ENCODE measurements at places on chromosomes 13 and 19.

DNA sequence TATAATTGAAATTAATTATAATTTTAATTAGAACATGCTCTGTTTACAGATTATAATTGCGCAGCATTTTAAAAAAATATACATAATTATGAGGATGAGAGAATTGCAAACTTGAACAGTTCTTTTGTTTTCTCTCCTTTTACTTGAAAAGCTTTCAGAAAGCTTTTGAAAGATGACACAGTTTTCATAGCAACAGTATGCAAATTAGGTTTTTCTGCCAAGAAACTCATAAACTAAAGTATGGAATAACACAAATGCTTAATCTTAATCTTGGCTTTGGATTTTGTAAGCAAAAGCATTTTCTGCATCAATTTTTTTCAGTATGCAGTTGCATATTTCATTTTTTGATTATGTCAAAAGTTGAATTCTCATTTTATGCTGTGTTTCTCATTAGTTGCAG lies 32.8 kb upstream of the AKAP11 start:
- DNase-seq = no peak

- DNase-seq = no peak
Observed at GRCh38 chr19:3324405-3324856, 42.0 kb upstream of the NFIC start.

DNA sequence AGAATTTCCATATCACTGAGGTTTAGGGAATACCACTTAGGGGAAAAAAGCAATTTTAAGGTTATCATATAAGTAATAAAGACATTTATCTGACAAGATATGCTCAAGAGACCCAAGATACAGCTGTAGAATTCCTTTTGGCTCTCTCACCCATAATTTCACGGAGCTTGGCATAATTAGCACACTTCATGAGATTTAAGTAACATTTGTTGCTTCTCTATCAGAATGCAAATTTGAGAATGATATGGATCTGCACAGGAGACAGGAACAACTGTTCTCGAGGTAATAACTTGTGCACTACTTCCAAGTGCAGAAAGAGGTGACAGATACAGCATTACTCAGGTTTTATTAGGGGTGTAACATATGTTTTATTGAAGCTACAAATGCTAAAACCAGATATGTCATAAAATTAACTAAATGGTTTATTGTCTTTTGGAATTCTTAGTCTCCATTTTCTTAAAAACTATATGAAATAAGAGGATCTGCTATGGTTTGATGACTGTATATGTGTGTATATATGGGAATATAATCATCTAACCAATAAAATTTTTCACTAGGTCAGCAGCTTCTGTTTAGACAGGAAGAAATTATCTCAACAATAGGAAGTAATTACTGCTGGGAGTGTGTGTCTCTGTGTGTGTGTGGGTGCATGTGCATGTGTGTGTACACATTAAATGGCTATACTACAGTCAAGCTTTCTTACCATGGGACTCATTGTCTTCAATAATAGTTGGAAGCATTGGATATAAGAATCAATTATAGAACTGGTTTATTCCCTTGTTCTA lies 401.3 kb downstream of the PCDH17 start:
- DNase-seq = no peak

- no peak for DNase-seq
Observed at GRCh38 chr19:55489711-55490477, 1.7 kb downstream of the SSC5D start.

DNA sequence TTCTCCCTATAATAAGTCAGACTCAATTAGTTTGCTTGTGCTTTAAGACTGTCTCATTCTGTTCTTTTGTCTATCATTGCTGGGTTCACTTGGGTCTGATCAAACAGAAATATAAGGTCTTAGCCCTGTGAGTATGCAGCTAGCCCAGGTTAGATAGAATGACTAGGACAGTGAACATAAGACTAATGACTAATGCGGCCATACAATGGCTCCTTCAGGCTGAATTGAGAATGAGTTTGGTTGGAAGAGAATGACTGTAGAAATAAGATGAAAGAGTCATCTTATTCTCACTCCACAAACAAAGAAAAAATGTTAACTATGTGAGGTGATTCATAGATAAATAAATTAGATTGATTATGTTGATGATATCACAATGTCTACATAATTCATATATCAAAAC lies 50.1 kb upstream of the OBI1 start:
- no peak for DNase-seq

DNA sequence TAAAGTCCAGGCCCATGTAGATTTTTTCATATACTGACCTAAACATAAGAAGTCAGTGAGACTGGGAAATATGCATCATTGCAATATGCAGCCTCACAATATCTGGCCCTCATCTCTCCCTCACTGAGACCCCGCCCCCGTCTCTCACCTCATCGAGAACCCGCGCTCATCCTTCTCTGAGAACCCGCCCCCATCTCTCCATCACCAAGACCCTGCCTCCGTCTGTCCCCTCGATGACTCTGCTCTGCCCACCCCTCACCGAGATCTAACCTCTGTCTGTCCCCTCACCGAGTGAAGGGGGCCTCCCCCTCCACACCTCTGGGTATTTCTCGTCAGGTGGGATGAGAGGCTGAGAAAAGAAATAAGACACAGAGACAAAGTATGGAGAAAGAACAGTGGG lies 20.5 kb upstream of the ZNF846 start:
- DNase-seq = no peak

DNA sequence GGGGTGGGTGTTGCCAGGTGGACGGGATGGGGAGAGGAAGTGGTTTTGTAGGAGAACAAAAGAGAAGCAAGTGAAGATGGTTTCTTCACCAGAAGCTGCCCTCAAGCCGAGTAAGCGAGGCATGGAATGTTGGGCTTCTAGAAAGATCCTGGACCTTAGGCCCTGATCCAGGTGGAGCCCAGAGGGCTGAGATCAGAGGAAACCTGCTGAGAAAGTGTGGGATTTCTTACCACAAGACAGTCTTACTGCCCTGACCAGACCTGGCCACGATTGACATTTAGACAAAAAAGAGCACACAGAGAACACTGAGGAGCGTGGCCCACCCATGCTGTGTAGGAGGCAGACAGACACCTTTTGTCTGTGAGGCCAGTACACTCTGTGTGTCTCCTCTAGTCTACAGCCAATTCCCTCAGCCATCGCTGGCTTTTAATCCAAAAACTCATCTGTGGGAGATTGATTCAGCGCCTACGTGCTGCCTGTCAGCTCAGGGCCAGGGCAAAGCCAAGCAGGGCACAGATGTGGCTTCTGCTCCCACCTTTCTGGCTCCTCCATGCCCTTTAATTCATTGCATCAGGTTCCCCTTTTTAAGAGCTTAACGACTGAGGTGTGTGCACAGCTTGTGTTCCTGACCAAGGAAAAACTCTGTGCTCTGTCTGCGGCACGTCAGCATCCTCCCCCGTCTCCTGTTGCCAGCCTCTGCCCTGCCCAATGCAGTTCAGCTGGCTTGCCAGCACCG lies 123.3 kb downstream of the AKAP11 start:
- DNase-seq = no peak

GRCh38 chr13:40572961-40573360 lies 93.5 kb downstream of the FOXO1 start:
- DNase-seq = no peak

GRCh38 chr13:111184458-111185401 lies 69.6 kb downstream of the ARHGEF7 start:
- no peak for DNase-seq

GRCh38 chr19:19305696-19306095 lies 14.6 kb downstream of the SUGP1 start:
- DNase-seq = no peak

- DNase-seq = no peak
Observed at GRCh38 chr19:18339723-18340122, 675 bp upstream of the PGPEP1 start.

GRCh38 chr13:92804346-92804745 lies 422.3 kb upstream of the GPC6 start:
- DNase-seq = no peak

- DNase-seq = no peak
Observed at GRCh38 chr19:10740798-10741197, 22.9 kb downstream of the DNM2 start.

DNA sequence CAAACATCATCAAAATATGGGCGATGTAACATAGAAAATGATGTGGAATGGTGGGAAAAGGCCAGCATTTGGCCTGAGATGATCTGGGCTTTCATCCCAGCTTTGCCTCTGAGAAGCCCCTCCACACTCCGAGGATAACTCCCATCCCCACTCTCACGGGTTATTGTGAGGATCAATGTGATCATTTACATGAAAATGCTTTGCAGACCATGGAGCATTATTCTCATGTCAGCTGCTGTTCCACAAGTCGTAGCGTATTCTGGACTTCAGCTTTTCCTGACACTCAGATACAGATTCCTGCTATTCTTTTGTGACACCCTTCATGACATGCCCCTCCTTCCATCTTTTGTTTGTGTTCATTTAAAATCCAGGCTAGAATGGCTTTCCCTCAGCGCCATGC lies 86.5 kb downstream of the NUFIP1 start:
- DNase-seq = no peak

- no peak for DNase-seq
Observed at GRCh38 chr19:2808129-2808941, 11.3 kb upstream of the ZNF554 start.

DNA sequence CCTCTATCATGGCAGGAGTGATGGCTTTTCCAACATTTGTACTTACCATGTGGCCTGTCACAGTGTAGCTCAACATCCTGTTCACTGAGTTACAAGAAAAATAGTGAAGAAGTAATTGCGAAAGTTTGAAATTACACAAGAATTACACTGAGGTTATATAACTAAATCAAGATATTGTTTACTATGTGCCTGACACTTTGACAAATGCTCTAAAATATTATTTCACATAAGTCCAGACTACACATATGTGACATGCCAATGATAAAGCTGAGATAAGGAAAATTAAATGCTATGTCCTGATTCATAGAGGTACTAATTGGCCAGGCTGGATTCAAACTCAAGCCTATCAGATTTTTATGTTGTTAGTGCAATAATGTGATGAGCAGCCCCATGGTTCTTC lies 451.7 kb downstream of the PCDH9 start:
- DNase-seq = no peak

GRCh38 chr13:79678100-79678499 lies 197.1 kb downstream of the NDFIP2 start:
- no peak for DNase-seq

- no peak for DNase-seq
Observed at GRCh38 chr19:57010541-57010940, 109.2 kb upstream of the USP29 start.

GRCh38 chr13:108328848-108329247 lies 59.3 kb downstream of the TNFSF13B start:
- DNase-seq = no peak

DNA sequence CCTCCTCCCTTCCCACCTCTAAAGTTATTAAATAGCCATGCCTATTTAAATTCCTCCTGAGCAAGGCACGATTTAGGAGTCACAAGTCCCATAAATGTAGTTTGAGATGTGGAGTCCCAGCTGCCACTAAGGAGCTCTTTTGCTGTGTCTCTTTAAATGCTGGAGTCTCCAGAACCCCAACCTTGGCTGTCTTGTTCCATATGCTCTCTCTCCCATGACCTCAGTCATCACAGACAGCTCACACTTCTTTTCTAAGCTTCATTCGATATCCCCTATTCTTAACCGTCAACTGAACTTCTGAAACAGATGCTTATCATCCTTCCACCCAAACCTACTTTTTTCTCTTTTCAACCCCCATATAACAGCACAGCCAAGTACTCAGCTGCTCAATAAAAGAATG lies 197.1 kb downstream of the VWA8 start:
- no peak for DNase-seq

GRCh38 chr19:8022275-8022674 lies 16.8 kb upstream of the ELAVL1 start:
- DNase-seq = no peak

GRCh38 chr13:47332149-47332548 lies 435.3 kb upstream of the HTR2A start:
- DNase-seq = no peak

DNA sequence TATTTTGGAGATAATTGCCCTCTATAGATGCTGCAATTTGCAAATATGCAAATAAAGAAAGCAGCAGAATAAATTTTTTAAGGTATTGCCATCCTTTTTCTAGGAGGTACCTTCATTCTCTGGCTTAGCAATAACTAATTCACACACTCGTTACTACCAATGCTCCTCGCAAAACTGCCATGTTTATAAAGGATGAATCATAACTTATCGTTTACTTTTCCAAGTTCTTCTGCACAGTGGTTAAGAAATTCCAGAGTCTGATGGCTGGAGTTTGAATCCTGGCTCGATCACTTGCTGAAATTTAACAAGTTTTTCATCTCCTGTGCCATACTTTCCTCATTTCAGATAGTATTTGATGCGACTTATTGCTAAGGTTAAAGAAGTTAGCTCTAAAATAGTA lies 708.6 kb upstream of the KLHL1 start:
- no peak for DNase-seq

GRCh38 chr19:18733196-18733647 lies 49.7 kb downstream of the CRTC1 start:
- DNase-seq = no peak

- DNase-seq = peak; percentile 57
Observed at GRCh38 chr19:35903550-35904179, 1.3 kb downstream of the HCST start.

DNA sequence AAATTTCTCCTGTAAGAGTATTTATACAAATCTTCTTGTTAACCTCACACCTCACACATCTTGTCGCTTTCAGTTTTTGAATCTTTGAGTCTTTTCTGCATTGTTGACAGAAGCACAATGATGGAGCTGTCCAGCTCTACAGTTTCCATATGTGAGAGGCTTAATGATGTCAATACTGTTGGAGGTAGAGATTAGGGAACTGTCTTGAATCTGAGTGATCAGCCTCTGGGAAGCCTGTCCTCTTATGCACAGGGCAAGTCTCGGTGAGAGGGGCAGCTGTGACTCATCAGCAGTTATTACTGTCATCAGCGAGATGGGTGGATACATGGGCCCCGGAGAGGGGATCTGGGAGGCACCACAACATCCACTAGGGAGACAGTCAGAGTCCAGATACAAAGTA lies 4.6 kb upstream of the ITGBL1 start:
- no peak for DNase-seq

- peak; percentile 69 for DNase-seq
Observed at GRCh38 chr19:39372047-39372802, 18.7 kb downstream of the PAF1 start.

Measured in HS-27A (cell line).